Activated CD4-positive, alpha-beta T cell treated with anti-CD3 and anti-CD28 coated beads, Interleukin-2, Interleukin-6, amounts not matched to agents 100 ng/mL and 50 ng/mL, durations not matched to agents 16 hours and 8 hours (primary cell): ENCODE measurements at places on chromosomes 3 and 15.
A peak's percentile ranks its signal among the peaks of the same experiment; 100 is the strongest.

DNA sequence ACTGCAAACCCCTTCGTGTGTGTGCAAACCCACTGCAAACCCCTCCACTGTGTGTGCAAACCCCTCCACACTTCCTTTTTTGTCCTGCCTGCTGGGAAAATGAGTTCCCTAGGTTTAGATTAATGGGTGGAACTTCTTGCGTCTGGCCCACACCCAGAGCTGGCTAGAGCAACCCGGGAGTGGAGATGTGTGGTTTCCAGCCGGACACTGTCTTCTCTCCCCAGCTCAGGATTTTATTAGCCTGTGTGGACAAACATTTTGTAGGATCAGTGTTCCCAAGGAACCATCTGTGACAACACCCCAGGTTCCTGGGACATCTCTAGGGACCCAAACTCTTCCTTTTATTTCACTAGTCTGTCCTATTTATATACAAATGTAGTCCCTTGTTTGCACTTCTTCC, 9.6 kb upstream of the LRRK1 start:
- no peak for DNase-seq

- DNase-seq, result no peak
Observed at GRCh38 chr15:36912311-36912712, 188.0 kb downstream of the MEIS2 start.

DNA sequence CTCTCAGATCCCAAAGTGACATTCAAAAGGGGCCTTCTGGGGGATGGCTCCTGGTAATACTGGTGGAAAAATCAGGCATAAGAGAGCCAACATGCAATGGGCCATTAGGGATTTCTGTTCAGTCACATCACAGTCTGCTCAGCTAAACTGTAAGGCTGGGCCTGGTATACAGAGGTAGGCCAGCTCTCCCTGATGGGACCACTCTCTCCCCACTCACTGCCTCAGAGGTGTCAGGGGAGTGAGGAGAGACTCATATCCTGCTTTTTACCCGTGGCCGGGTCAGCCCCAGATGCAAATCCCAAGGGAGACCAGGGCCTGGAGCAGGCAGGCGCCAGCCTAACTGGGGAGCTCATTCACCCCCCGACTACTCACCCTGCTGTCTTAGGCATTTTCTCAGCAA, 48.1 kb upstream of the TPM1 start:
- DNase-seq, result no peak

GRCh38 chr15:40594429-40594836, 384 bp downstream of the KNL1 start:
- no peak for DNase-seq

DNA sequence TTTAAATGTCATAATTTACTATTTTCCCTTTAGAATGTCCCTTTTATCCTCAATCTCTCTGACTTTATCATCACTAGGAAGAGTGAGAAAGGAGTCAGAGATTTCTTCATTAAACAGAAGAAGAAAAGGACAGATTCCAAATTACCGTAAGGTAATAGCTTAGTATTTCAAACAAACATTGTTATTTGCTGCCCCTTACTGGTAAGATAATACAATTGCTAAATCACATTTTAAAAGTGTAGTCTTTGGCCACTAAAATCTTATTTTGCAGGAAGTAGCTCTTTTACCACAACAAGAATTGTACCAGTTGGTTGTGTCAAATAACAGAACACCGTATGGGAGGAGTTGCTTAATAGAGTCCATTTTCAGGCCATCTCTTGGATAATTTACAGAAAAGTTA, 53.7 kb downstream of the CGGBP1 start:
- peak; percentile 34 for DNase-seq

GRCh38 chr3:58508437-58508836, 16.5 kb downstream of the KCTD6 start:
- DNase-seq, result no peak

GRCh38 chr3:104279617-104280016, 1087.1 kb upstream of the ALCAM start:
- no peak for DNase-seq

DNA sequence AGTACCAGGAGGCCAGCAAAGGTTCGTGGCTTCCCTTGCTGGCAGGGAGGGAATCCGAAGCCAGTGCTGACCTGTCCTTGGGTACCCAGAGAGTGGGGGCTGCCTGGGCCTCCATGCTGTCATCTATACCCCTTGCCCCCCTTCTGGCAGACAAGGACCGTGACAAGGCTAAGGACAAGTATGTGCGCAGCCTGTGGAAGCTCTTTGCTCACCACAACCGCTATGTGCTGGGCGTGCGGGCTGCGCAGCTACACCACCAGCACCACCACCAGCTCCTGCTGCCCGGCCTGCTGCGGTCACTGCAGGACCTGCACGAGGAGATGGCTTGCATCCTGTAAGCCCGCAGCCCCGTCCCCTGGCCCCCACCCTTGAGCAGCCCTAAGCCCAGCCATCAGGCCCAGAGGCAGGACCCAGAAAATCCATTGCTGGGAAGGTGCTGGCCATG, 2.8 kb downstream of the FES start:
- DNase-seq, result no peak

DNA sequence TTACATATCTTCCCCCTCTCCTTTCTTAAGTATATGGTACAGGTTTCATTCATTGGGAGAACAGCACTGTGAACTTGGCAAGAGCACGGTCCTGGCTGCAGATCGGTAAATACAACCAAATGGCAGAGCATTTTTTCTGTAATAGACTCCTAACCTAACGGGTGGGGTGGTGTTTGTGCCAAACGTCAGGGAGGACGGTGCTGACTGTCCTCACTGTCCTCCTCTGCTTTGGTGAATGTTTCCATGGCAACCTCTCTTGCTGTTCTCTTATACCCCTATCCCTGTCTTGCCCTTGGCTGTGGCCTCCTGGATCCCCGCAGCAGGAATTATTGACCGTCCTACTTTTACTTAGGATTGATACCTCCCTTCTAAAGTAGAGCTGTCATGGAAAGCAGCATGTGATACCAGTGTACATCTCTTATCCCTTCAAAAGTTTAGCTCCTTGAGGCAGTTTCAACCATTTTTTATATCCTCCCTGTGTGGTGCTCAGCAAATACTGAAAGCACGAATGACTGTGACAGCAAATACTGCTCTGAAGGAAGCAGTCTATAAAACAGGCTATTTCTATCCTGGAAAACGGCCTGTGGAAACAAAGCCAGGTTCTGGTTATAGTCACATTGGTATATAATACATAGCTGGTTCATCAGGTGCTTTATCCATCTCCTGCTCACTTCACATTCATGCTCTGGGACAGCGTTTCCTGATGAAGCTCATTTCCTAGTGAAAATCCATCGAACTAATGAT, 275.4 kb upstream of the C2CD4B start:
- DNase-seq, result no peak

DNA sequence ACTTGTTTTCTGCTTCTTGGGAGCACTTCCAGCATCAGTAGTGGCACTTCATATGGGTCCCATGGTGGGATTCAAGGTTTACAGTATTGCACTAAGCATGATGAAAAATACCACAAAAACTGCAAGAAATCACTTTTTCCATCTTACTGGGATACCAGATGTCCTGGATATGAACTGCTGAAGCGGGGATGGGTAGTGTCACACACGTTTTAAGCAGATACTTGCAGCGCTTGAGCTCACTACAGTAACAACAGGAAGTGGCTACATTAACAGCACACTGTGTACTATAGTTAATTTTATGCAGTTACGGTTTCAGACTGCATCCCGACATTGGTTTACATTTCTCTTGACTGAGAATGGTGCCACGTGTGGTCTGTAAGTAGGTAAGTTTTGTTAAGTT, 3.5 kb upstream of the ISG20 start:
- peak; percentile 64 for DNase-seq

DNA sequence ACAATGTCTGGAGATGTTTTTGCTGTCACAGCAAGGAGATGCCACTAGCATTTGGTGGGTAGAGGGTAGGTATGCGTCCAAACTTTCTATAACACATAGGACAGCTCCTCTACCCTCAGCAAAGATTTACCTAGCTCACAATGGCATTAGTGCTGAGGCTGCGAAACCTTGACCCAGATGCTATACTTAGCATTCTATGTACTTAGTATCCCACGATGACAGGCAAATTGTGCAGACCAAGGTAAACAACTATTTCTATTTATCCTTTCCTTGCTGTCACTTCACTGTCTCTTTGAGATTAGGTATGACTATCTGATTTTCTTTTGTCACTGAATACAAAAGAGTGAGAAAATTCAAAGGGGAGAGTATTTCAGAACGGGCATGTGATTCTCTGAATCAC, 265.2 kb upstream of the ZNF385D start:
- no peak for DNase-seq

DNA sequence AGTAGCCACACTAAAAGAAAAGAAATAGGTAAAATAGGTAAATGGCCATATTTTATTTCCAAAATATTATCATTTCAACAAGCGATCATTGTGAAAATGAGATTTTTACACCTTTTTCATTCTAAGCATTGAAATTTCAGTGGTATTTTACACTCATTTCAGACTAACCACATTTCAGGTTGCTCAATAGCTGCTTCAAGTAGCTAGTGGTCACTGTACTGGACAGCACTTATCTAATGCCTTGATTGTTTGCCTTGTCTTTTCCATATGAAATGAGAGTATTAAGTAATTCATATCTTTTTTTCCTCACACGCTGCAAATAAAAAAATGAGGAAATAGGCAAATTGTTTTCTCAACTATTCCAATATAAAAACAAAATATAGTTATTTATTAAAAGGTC, 332.8 kb downstream of the NLGN1 start:
- DNase-seq, result no peak

- DNase-seq, result no peak
Observed at GRCh38 chr15:70459312-70459711, 304.0 kb downstream of the UACA start.

DNA sequence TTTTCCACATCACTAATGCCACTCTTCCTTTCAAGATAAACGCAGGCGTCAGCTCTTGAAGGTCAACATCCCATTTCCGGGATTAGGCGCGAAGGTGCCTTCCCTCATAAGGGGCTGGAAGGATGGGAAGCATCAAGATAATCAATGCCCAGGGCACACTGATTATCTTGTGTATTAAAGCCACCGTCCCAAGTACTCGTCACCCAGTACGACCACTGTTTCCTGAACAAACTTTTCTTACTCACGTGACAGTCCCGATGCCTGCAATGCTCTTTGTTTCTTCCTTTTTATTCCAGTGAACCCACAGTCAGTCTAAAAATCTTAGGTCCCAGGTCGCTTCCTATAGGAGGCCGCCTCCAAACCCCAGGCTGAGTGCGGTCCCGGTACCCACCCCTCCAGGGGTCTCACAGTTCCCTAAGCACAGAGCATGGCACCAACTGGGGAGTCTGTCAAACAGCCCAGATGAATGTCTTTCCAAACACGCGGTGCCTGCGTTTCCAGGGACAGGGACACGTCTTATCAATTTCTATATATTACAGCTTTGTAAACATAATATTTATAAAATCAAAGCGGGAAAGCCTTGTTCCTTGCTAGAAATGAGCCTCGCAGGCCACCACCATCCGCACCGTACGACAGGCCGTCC, 589 bp downstream of the ANAPC13 start:
- no peak for DNase-seq

GRCh38 chr15:101148166-101148880, 103.5 kb downstream of the CHSY1 start:
- DNase-seq, result no peak

DNA sequence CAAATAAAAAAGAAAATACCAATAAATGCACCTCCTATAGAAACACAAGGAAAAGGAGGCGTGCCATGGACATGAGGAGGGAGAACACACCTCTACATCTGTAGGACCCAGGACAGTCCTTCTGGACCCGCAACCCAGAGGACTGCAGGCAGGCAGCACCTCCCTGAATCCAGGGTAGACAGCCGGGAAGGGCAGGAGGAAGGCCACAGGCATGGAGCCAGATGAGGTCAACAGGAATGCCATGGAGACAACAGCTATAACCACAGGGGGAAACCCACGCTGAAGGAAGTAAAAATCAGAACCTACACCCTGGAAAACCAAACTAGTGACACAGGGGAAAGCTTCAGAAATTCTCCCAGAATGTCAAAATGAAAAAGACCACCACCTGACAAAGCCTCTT, 248.8 kb upstream of the NSMCE3 start:
- no peak for DNase-seq

GRCh38 chr3:101223016-101223415, 97.4 kb downstream of the IMPG2 start:
- no peak for DNase-seq

DNA sequence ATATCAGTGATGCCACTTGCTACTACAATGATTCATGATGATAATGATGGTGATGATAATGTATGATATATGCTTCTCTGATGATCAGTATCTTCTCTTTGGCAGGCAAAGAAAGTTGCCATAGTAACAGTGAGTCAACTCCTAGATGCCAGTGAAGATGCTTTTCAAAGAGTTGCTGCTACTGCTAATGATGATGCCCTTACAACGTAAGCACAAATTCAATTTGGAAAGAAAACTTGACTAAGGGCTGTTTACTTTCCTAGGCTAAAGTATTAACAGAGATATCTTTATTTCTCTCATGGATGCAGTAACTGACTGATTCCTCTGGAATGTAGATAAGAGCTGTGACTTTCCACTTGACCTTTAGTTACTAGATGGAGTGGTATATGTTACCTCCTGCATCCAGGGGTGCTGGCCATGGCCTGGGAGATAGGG, 27.8 kb downstream of the ADGRG7 start:
- no peak for DNase-seq

GRCh38 chr15:92683511-92683834, 27.9 kb upstream of the FAM174B start:
- DNase-seq, result no peak

DNA sequence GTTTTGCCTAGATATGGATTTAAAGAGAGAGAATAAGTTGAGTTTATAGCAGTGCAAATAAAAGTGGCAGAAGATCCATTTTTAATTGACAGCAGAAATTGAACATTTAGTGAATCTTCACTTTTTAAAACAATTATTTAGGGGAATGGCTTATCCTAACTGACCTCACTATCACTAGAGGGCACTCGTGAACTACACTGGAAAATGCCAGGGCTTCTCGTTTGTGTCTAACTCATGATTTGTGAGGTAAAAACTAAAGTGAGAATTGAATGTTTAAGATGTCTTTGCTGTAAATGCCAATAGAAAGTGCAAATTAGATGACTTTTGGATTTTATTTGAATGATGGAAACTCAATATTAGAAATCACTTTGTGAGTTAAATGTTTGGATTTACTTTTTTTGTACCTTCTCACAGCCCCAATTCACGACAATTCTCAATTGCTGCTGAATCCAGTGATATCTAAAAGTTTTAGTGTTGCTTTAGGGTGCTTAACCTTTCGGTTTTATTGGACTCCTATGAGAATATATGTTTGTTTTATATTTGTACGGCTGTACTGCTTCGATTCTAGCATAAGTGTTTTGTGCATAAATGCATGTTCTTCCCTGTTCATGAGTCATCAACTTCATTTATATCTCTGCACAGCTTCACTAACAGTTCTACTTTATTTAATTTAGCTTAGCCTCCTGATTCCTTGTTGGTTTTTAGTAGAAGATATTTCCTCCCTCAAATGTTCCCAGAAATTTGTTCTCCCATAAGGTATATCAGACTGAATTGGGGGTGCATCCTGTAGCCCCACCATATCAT, 462.1 kb downstream of the MFSD1 start:
- peak; percentile 41 for DNase-seq

DNA sequence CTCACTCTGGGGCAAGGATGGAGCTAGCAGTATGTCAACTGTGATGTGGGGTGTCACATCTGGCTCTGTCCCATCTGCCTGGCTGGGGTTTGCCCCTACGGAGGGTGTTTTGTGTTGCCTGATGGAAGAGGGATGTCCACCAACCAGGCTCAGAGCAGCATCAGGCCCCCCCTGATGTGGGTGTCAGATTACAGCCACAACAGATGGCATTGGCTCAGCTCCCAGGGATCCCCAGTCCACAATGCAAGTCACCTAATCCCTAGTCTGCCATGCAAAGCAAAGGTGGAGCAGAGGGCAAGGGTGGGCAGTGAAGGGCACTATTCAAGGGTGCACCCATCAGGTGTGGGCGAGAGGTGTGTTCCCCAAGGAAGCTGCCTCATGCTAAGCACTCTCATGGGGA, 48.9 kb upstream of the AMOTL2 start:
- DNase-seq, result no peak
